Non-pigmented ciliary epithelial cell (primary cell): ENCODE measurements at places on chromosomes 11 and 22.

DNA sequence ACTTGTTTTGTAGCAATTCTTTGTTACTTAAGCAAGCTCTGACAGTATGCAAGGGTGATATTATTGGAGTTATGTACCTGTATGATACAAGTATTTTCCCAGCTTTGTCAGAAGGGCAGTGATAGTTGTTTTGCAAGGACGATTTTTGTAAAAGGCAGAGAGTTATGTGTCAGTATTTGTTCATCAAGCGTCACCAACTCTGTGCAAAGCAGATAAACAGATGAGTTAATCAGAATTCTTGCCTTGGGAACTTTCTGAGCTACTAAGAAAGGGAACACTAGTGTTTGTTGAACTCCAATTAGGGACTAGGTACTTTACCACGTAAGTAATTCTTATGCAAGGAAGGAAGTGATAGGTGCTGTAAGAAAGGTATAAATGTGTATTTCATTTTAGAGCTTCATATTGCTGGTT, 1.4 kb downstream of the USP47 start:
- DNase-seq: peak; percentile 57

GRCh38 chr11:116148056-116148455, 624.7 kb downstream of the BUD13 start:
- no peak for DNase-seq

DNA sequence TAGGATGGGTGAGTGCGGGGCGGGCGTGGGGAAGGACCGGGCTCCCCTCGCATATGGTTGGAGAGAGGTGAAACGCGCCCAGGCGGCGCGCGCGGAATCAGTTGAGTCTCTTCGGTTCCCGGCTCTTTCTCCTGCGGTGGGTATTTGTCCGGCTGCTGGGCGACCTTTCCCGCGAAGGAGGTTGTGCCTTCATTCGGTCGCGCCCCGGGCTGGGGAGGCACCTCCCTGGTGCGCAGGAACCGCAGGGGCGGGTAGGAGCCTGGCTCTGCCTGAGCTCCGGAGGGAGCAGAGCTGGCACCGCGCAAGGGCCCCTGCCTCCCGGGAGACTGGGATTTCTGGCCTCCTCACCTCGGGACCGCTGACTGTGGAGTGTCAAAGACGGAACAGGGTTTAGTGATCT, 27.5 kb downstream of the SAA4 start:
- no peak for DNase-seq

GRCh38 chr22:27596133-27596870, 205.3 kb downstream of the MN1 start:
- DNase-seq: no peak

- DNase-seq: no peak
Measured at GRCh38 chr22:29224121-29224858, 18.6 kb downstream of the EMID1 start.

DNA sequence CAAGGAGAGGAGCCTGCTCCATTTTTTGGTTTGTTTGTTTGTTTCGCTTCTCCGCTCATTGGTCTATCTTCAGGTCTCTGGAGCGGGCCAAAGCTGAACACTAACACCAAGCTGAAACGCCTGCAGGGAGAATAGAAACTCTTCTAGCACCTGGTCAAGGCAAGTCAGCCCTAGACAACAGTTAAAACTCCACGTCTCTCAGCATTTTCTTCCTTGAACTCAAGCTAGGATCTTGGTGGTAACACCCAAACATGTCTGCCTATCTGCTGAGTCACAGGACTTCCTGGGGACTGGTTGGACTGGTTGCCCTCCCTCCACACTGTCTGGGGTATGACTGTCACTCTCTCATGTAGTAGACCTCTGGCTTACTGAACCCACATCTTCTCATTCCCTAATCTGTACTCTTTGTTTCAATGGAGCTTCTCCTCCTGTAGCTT, 23.9 kb upstream of the RBFOX2 start:
- no peak for DNase-seq

- DNase-seq: no peak
Measured at GRCh38 chr22:44496844-44497217, 1.2 kb downstream of the RTL6 start.

DNA sequence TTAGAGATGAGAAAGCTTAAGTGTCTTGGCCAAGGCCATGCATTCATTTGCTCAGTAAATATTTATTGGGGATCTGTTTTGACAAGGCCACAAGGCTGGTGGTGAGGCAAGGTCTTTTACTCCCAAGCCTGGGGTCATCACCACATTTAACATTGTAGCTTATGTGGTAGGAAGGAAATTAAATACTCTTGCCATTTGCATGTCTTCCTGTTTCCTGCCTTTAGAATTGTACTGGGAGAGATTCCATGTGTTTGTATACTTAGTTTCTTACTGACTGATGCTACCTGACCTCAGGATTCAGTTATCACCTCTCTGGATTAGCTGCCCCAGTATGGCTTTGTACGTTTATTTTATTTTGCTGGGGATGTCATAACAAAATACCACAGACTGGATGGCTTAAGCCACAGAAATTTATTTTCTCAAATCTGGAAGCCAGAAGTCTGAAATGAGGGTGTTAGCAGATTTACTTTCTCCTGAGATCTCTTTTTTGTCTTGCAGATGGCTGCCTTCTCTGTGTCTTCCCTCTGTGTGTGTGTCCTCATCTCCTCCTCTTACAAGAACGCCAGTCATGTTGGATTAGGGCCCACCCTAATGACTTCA, 44.8 kb downstream of the SPECC1L start:
- DNase-seq: no peak

DNA sequence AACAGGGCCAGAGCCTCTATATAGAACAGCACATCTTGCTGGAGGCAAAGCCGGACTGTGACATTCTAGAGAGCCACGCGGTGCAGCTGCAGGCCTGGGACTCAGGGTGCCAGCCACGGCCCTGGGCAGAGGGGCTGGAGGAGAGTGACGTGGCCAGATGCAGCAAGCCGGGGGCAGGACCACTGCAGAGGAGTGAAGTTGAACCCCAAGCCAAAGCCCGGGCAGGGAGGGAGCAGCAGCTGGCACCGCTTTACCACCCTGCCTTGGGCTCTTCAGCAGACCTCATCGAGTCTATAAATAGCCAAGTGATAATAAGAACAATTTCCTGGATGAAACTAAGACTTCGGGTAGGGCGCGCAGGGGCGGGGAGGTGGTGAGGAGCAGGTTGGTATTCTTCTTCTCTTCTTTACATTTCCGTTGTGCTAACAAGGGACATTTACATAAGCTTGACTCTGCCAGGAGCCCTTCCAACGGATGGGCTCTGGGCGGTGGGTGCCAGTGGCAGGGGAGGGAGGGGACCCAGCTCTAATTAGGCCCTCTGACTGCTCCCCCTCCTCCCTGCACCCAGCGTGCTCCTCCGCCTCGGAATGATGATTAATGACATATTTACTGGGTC, 110.2 kb downstream of the ST3GAL4 start:
- DNase-seq: no peak

DNA sequence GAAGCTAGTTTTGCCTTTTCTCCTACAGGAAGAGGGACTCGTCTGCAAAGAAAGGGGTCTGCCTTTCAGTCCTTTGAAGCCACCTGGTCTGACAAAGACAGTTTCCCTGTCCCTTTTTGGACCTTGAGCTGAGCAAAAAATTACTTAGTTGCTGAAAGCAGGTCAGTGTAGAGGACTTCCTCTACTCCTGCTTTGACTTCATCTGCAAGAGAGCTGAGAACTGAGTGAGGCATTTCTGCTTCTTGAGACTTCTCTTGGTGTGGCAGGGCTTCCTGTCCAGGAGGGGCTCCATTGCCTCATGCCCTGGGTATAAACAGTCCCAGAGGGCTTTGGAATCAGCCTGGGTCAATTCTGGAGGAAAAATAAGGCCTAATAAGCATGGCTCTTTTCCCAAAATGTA, 73.1 kb downstream of the ZNRF3 start:
- no peak for DNase-seq

DNA sequence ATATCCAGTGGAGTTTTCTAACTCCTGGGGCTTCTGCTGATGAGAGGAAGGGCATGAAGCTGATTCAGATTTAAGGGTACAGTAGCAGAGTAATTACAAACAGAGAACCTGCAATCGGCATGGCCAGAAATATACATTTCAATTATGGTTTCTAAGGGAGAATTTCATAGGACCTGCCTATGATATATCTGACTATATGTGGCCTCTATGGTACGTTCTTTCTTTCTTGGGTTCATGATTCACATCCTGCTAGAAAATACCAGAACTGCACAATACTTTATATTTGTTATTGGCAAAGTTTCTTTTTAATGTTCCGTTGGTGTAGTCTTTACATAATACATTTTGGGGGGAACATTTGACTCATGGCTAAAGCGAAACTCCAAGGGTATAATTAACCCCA, 63.1 kb upstream of the TTC12 start:
- no peak for DNase-seq

DNA sequence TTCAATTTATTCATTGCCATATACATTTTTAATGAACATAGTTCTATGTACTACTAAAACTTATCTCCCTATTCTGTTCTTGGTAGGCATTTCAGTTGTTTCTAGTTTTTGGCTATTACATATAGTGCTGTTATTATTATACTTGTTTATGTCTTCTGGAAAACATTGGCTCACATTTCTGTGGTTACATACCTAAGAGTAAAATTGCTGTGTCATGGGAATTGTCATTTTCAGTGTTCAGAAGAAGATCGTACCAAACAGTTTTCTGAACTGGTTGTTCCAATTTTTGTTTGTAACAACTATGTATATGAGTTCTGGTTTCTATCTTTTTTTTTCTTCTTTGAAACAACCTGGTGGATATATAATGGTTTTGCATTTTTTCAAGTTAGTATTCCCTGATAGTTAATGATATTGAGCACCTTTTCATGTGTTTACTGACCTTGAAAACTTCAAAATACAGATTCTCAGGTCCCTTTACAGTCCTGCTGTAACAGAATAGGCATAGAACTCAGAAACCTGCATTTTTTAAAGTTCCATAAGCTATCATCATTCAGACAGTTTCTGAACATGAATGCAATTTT, 230.7 kb downstream of the JRKL start:
- no peak for DNase-seq

- no peak for DNase-seq
Measured at GRCh38 chr22:46416520-46416871, 81.0 kb downstream of the TRMU start.
